Activated T-helper 1 cell treated with anti-CD3 and anti-CD28 coated beads, Interleukin-12 subunit alpha, Interleukin-12 subunit beta, Interleukin-2, Interleukin-4 antibody, amounts not matched to agents 30 ng/mL and 10 ng/mL and 1 ng/mL, durations not matched to agents 14 hours and 24 hours and 36 hours (primary cell): ENCODE measurements at places on chromosomes 1 and 21. TPM values are rescaled to one million over a fixed set of nuclear protein-coding genes. Genes with fewer than 3 reads are reported as not detected.

- no peak for DNase-seq
Observed at GRCh38 chr1:113913887-113914664, 8.9 kb downstream of the DCLRE1B start.

- DNase-seq, result no peak
Observed at GRCh38 chr1:118100686-118101514, 84.1 kb downstream of the SPAG17 start.

DNA sequence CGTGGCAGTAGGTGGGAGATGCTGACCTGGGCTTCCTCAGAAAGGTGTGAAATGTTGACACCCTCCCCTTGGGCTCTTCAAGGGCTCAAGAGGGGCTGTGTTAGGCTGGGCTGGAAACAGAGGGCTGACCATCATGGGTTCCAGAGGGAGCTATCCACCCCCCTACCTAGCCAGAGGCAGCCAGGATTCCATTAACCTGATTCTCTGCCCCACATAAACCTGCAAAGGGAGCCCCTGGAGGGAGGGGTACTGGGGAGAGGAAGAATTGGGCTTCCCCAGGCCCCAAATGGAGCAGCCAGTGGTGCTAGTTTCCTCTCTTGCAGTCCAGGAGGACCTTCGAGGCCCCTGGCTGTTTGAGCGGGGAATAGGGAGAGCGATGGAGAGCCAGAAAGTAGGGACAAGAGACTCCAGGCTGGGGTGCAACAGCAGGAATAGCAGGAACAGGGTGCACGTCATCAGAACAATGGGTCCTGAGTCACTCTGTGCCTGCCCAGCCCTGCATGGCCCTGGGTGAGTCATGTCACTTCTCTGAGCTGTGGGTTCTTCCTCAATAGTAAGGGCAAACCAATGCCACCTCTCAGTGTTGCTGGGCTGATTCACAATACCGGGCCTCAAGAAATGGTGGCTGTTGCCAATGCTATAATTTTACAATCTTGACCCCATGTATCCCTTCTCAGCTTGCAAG, 121.2 kb downstream of the EPHB2 start:
- no peak for DNase-seq

- DNase-seq, result no peak
Observed at GRCh38 chr1:186188004-186188539, 187.0 kb downstream of the TPR start.

DNA sequence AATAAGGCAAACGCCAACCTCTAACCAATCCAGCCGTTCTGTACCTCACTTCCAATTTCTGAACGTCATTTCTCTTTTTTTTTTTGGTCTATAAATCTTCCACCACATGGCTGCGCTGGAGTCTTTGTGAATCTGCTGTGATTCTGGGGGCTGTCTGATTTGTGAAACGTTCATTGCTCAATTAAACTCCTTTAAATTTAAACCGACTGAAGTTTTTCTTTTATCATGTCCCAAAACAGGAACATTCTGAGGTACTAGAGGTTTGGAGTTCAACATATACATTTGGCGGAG, 65.5 kb upstream of the BACH1 start:
- DNase-seq, result no peak

ZNF281 gene
- total RNA-seq, result 23.5 and 24.1 TPM in 2 replicates

F3 gene
- 0.16 and 0.32 TPM in 2 replicates for total RNA-seq
